Adrenal gland (tissue), 19 donors: ENCODE measurements at places on chromosomes 5 and 9. TPM values are rescaled to one million over a fixed set of nuclear protein-coding genes. Genes with fewer than 3 reads are reported as not detected.
A peak's percentile ranks its signal among the peaks of the same experiment; 100 is the strongest.

Gene SVEP1
- total RNA-seq, result 24.0 TPM

Gene STPG3
- total RNA-seq, result 3.1 TPM

Gene RIMOC1
- 25.8 TPM for total RNA-seq

Gene INSL6
- not detected for total RNA-seq

Gene NKD2
- total RNA-seq, result 13.5 TPM

Gene LRRTM2
- not detected for total RNA-seq

Gene TSLP
- 0.75 TPM for total RNA-seq

Gene MAPK9
- 42.7 TPM for total RNA-seq

Gene CRB2
- total RNA-seq, result 0.08 TPM

Gene SPATA31A3
- total RNA-seq, result not detected

Gene RMRP
- 1,987 TPM for total RNA-seq

Gene MEIKIN
- not detected for total RNA-seq

GRCh38 chr9:109437286-109437685, 60.8 kb downstream of the PTPN3 start:
- H3K27ac ChIP-seq, result no peak overlapping the region
- peaks cover 26% of the 10 kb centered on the region for H3K4me1 ChIP-seq
- H3K27me3 ChIP-seq, result no peaks in the 10 kb centered on the region
- no peak overlapping the region for H3K4me3 ChIP-seq

DNA sequence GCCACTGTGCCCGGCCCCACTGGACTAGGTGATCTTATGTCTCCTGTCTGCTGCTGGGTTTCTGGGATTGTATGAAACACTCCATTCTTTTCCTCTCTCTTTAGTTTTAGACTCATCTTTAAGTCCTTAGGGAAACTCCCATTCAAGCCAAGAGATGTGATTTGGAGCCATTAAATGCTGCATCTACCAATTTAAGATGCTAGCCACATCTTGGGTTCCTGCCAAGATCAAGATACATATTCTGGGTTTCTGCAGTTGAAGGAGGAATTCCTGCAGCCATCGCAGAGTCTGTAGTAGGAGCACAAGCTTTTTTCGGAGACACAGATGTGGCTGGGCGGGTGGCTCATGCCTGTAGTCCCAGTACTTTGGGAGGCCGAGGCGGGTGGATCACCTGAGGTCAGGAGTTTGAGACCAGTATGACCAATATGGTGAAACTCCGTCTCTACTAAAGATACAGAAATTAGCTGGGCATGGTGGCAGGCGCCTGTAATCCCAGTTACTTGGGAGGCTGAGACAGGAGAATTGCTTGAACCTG, 23.2 kb downstream of the STXBP1 start:
- H3K4me1 ChIP-seq, result peaks cover 11% of the 10 kb centered on the region
- no peaks in the 10 kb centered on the region for H3K27me3 ChIP-seq
- no peak overlapping the region for H3K27ac ChIP-seq
- no peaks in the 10 kb centered on the region for H3K36me3 ChIP-seq

- H3K27me3 ChIP-seq, result no peaks in the 10 kb centered on the region
- DNase-seq, result no peak
- no peak overlapping the region for H3K27ac ChIP-seq
- H3K4me3 ChIP-seq, result no peak overlapping the region
Observed at GRCh38 chr9:82104252-82104651, 115.7 kb downstream of the SPATA31D1 start.

- no peak for DNase-seq
- H3K36me3 ChIP-seq, result no peaks in the 10 kb centered on the region
- H3K4me3 ChIP-seq, result no peak overlapping the region
- H3K27me3 ChIP-seq, result no peaks in the 10 kb centered on the region
Observed at GRCh38 chr9:38233796-38234355, 158.6 kb upstream of the ALDH1B1 start.

- peaks cover 5% of the 10 kb centered on the region for H3K4me1 ChIP-seq
- H3K4me3 ChIP-seq, result no peak overlapping the region
Observed at GRCh38 chr5:157464519-157465171, 4.6 kb downstream of the NIPAL4 start.

DNA sequence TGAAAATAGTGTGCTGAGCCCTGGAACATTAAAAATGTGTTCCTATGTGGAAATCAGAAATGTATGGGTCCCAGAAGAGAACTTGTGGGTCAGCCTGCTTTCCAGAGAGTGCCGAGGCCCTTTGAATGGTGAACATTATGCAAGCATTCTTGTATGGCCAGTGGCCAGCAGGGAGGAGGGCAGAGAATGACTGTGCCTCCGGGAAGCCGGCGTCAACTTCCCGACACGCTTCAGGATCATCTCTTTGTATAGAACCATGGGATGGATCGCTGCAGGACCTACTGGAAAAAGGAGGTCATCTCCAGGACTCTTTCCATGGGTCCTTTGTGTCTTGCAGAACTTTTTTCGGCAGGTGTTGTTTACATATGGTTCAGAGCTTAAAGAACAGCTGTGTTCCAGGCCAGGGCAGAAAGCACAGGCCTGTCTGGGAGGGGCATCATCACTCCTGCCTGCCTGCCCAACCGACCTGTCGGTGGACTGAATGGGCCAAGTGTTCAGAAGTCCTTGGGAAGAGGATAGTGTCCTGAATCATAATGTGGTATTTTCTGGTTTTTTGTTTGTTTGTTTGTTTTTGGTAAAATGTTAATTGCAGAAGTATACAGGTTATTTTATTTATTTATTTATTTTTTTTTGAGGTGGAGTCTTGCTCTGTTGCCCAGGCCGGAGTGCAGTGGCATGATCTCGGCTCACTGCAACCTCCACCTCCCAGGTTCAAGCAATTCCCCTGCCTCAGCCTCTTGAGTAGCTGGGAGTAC, 9.0 kb downstream of the PRRC2B start:
- H3K4me1 ChIP-seq, result peaks cover 78% of the 10 kb centered on the region
- H3K36me3 ChIP-seq, result no peaks in the 10 kb centered on the region
- peak; percentile 96 for DNase-seq

- H3K27me3 ChIP-seq, result no peaks in the 10 kb centered on the region
- H3K36me3 ChIP-seq, result no peaks in the 10 kb centered on the region
- DNase-seq, result no peak
- H3K4me3 ChIP-seq, result no peak overlapping the region
- H3K4me1 ChIP-seq, result peaks cover 3% of the 10 kb centered on the region
Observed at GRCh38 chr9:133568186-133568585, 33.7 kb downstream of the ADAMTSL2 start.

- no peak overlapping the region for H3K4me3 ChIP-seq
- H3K36me3 ChIP-seq, result no peaks in the 10 kb centered on the region
- DNase-seq, result peak; percentile 93
Observed at GRCh38 chr9:70601000-70601951, 186.8 kb upstream of the KLF9 start.

GRCh38 chr5:52895572-52896413, 93.4 kb upstream of the ITGA2 start:
- no peaks in the 10 kb centered on the region for H3K27me3 ChIP-seq
- H3K4me3 ChIP-seq, result no peak overlapping the region
- peaks cover 55% of the 10 kb centered on the region for H3K4me1 ChIP-seq
- peak overlapping the region; percentile 90 for H3K27ac ChIP-seq
- no peaks in the 10 kb centered on the region for H3K36me3 ChIP-seq

GRCh38 chr5:115168829-115169486, 750 bp downstream of the TRIM36 start:
- no peaks in the 10 kb centered on the region for H3K4me1 ChIP-seq
- peak overlapping the region; percentile 80 for H3K4me3 ChIP-seq
- no peak for DNase-seq

DNA sequence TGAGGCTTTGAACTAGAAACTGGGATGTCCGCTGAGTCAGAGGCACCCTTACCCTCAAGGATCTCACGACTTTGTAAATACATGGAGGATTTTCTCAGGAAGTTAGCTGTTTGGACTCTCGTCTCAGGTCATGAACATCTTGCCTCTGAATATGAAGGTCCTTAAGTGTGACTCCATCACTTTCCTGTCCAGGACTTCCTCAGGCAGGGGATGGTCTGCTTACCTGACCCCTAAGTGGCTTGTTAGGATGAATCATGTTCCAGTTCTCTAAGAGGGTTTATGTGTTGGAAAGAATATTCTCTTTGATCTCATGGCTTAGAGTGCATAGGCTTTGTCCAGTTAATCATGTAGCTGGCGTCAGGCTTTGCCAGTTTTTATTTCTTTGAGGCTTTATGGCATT, 511.7 kb upstream of the KLF4 start:
- no peaks in the 10 kb centered on the region for H3K36me3 ChIP-seq
- no peaks in the 10 kb centered on the region for H3K4me1 ChIP-seq

DNA sequence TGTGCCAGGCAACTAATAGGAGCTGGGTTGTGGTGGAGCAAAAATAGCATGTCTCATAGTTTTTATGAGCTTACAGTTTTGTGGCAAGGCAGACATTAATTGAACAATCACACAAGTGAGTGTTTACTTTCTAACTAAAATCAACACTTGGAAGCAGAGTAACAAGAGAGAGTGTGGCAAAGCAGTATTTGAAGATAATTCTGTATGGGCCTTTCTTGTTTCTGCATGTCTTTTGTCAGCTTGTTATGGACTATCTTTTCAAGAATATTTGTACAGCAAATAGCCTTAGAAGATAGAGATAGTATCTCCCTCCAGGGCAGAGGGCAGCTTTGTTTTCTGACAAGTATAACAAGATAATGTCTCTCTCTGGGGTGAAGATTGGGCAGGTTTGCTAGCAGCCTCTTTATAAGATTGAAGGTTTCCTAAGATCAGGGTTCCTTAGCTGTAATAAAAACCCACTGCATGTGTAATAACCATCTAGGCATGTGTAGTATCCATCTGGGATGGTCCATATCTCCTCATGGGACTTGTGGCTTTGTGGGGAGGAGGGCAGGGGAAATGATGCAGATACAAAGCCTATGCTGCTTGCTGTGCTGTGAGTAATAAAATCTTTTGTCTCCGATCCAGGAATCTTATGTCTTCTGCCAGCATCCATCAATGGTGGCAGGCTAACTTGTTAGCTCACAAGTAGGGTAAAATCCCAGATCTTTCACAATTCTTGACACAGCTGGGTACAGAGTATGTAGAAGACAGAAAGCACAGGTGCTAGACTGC, 479.9 kb downstream of the KDM4C start:
- no peaks in the 10 kb centered on the region for H3K36me3 ChIP-seq
- H3K4me1 ChIP-seq, result no peaks in the 10 kb centered on the region
- H3K27me3 ChIP-seq, result no peaks in the 10 kb centered on the region
- DNase-seq, result no peak
- H3K27ac ChIP-seq, result no peak overlapping the region

DNA sequence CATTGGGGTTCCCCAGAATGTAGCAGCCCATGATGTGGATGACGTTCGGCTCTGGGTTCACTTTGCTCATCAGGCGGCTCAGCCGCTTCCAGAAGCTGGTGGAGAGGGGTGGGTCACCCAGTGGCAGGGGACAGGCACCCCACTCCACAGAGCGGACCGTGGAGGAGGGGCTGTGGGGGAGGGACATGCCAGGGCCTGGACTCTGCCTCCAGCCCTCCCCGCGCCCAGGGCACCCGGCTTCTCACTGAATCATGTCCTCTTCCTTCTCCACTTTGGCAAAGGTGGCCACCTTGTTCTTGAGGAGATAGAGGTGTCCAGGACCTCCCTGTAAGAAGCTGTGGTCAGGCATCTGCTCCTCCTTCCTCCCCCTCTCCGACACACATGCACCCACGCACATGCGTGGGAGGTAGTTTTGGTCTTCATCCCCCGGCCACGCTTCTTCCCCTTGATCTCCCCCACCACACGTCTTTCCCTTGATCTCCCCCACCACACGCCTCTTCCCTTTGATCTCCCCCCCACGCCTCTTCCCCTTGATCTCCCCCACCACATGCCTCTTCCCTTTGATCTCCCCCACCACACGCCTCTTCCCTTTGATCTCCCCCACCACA, 8.9 kb upstream of the ENTPD8 start:
- peaks cover 8% of the 10 kb centered on the region for H3K4me1 ChIP-seq
- H3K27me3 ChIP-seq, result no peaks in the 10 kb centered on the region
- no peak for DNase-seq
- H3K27ac ChIP-seq, result no peak overlapping the region
- H3K36me3 ChIP-seq, result no peaks in the 10 kb centered on the region

DNA sequence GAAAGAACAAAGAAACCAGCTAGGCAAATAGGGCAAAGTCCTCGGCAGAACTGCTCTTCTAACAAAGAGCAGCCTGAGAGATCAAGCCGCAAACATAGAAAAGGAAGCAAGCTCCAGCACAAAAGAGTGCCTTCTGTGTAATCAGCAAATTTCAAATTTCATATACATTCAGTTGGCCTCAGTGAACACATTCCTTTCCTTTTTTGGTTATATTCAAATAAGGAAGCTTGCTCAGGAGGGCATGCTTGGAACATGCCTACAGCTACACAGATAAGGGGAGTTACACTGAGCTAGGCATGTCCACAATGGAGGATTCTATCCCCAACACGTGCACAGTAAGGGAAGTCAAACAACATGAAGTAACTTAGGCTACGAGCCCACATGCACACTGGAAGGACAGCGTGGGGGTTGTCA, 23.4 kb downstream of the IL33 start:
- H3K27me3 ChIP-seq, result no peaks in the 10 kb centered on the region
- DNase-seq, result no peak
- no peaks in the 10 kb centered on the region for H3K36me3 ChIP-seq
- no peak overlapping the region for H3K27ac ChIP-seq
- H3K4me1 ChIP-seq, result no peaks in the 10 kb centered on the region

DNA sequence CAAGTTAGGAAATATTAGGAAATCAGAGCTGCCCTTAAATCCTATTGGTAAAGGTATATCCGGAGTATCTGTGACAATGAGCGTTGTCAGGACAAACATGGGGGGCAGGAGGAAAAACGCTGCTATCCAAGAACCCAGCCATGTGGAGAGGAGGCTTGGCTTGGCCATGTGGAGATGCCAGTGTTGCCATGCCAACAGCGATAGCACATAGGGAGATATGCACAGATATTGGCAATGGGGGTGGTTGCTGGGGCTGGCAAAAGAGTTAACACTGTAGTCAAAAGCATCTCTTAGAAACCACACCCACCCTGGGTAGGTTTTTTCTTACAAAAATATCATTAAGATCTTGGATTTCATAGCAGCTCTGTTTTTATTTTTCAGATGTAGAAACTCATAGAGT, 106.4 kb upstream of the ASTN2 start:
- H3K27ac ChIP-seq, result no peak overlapping the region
- H3K4me1 ChIP-seq, result no peaks in the 10 kb centered on the region
- no peak overlapping the region for H3K4me3 ChIP-seq

GRCh38 chr5:139205124-139205523, 7.0 kb upstream of the SIL1 start:
- no peaks in the 10 kb centered on the region for H3K36me3 ChIP-seq
- no peaks in the 10 kb centered on the region for H3K27me3 ChIP-seq
- no peak overlapping the region for H3K4me3 ChIP-seq

DNA sequence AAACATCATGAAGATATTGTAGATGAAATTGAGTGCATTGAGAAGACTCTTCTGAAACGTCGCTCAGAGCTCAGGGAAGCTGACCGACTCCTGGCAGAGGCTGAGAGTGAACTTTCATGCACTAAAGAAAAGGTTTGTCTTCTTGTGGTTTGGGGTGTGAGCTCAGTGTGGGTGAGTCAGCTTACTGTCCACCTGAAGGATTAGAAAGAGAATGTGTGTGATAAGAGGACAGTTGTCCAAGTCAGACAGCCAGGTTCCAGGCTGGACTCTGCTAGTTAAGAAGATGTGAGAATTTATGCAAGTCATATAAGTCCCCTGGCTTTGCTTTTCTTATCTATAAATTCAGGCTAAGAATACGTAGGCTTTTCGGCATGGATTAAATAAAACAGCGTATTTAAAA, 46.9 kb downstream of the RAB14 start:
- H3K36me3 ChIP-seq, result peaks cover 23% of the 10 kb centered on the region
- no peaks in the 10 kb centered on the region for H3K4me1 ChIP-seq
- no peak overlapping the region for H3K4me3 ChIP-seq
- no peak for DNase-seq
- H3K27ac ChIP-seq, result no peak overlapping the region

- H3K36me3 ChIP-seq, result peaks cover 5% of the 10 kb centered on the region
- peaks cover 73% of the 10 kb centered on the region for H3K4me1 ChIP-seq
- peak overlapping the region; percentile 77 for H3K27ac ChIP-seq
- H3K4me3 ChIP-seq, result peak overlapping the region; percentile 76
- H3K27me3 ChIP-seq, result no peaks in the 10 kb centered on the region
- peak; percentile 81 for DNase-seq
Observed at GRCh38 chr5:39420482-39421145, 4.2 kb downstream of the DAB2 start.
